ENCODE measurements at places on chromosomes 4 and X.

- no peak for DNase-seq
These were observed 71.8 kb downstream of the METTL14 start for GRCh38 chr4:118756958-118757357.

DNA sequence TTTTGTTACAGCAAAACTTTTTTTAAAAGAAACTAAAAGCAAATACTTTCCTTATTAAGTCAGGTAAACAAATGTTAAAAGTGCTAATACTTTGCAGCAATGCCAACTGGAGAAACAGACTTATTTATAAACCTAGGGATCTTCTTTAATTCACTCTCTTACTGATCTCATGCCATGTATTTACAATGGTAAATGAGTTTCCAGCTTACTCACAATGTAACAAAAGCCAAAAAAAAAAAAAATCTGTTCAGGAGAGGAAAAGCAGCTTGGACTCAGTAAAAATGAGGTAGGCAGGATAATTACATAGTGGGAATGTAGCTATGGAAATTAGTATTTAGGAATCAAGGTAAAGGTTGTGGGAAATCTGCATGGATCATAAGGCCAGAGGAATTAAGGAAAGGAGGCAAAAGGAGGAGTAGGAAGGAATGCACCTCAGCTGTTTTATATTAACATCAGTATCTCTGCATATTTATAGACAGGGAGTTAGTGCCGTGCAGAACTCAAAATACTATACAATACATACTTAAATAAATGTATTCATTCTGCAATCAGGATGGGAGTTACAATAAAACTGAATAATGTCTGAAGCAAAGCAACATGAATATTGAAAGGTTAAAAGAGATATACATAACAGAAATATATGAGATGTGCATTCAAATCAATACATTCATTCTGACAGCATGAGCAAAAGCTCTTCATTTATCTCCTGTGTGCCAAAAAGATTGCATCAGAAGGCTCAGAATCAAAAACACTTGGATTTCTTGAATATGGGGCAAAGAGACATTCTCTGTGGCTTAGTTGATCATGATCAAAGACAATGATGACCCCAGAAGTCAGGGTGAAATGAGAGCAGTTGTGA lies 57.9 kb upstream of the ETNPPL start:
- DNase-seq = no peak

DNA sequence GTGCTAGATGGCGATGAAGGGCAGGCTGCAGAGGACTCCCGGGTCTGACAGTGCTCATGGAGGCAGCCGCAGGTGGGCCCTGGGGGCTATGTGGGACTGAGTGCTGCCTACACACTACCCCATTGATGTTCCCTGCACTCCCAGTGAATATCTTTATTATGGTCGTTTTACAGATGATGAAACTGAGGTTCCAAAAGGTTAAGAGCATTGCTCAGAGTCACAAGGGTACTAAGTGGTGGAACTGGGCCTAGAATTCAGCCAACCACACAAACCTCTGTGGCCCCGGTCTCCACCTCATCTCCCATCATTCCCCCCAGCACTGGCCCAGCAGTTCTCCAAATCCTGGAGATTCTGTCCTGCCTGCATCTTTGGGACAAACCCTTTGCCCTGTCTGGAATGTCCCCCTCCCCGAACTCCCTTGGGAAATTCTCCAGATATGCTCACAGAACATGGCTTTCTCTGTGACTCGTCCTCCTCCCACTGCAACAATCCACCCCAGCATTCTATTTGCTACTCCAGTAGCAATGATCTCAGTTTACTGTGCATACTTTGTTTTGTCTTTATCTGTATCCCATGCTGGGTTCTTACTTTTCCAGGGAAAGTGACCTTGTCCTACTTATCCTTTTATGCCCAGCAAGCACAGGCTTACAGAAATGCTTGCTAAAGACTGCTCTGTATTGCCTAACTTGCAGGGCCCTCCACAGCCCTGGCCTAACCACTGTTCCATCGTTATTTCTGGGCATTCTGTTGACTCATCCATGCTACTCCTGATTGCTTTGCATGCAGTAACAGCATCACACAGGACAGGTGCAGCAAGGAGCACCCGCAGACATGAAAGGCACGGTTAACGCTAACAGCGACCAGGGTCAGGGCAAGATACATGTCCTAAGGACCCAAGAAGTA lies 14.0 kb downstream of the PNMA6F start:
- DNase-seq = no peak

- DNase-seq = no peak
These were observed 773 bp upstream of the VMA21 start for GRCh38 chrX:151396042-151396824.

- DNase-seq = no peak
These were observed 586.2 kb downstream of the RAB28 start for GRCh38 chr4:12897954-12898353.

GRCh38 chr4:108156391-108156790 lies 12.3 kb downstream of the LEF1 start:
- no peak for DNase-seq

DNA sequence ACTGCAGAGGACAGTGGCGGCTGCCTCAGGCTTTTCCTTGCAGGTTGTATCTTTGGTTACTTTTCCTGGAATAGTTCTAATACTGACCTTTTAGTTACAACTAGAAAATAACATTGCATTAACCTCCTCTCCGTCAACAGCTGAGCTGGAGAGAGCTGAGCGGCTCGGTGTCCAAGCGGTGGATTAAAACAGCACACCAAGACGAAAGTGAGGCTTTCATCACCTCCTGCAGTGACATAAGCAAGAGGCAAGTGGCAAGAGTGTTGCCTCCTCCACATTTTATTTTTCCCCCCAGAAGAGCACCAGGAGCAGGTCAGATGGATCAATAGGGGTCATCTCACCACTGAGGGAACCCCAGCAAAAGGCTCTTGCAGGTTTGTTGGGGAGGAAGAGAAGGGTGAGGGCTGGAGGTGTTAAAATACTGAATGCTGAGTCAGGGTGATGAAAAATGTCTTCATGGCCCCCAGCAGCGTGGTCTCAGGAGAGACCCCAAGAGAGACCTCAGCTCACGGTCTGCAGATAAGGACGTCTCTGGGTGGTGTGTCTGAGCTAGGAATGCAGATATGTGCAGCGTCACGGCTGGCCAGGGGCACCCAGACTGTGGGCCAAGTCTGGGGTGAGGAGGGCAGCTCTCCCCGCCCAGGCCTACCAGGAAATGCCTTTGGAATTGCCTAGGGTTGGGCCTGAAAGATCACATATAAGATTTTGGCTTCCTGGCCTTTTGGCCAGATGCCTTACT lies 50.3 kb downstream of the CASP3 start:
- no peak for DNase-seq

DNA sequence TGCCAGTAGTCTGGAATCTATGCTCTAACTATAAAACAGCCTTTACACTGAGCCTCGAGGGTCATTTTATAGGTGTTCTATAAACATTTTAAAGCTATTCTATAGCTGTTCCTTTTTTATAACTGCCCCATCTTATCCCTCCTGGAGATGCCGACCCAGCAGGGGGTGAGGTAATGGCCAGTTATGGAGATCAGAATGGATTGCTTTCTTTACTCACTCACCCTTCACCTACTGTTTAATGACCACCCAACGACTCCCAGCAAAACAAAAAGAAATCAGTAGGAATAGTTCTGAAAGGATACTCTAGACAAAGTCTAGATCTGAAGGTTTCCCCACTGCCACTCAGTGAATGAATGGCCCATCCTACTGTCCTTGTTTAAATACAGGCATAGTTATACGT lies 1113.1 kb downstream of the FAT4 start:
- DNase-seq = no peak

GRCh38 chr4:124491361-124492145 lies 221.0 kb downstream of the ANKRD50 start:
- no peak for DNase-seq

- DNase-seq = no peak
These were observed 38.4 kb upstream of the LAS1L start for GRCh38 chrX:65572971-65573370.

- DNase-seq = no peak
These were observed 194.4 kb downstream of the SLIT2 start for GRCh38 chr4:20445933-20446723.

GRCh38 chr4:164866817-164867490 lies 10.0 kb upstream of the APELA start:
- no peak for DNase-seq

DNA sequence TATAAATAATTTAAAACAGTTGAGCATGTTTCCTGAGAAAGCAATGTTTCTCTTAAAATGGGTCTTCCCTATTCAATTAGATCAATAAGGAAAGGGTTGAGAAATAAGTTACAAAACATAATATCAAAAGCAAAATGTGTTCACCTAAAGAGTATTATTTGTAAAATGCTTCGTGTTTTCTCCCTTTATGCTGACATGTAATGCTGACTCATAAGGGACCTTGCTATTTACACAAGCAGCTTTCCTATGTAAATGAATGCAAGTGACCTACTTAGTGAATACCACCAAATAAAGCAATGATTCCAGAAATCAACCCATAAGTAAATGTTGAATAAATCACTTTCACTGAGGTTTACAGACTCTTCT lies 91.5 kb downstream of the ELOVL6 start:
- DNase-seq = no peak

DNA sequence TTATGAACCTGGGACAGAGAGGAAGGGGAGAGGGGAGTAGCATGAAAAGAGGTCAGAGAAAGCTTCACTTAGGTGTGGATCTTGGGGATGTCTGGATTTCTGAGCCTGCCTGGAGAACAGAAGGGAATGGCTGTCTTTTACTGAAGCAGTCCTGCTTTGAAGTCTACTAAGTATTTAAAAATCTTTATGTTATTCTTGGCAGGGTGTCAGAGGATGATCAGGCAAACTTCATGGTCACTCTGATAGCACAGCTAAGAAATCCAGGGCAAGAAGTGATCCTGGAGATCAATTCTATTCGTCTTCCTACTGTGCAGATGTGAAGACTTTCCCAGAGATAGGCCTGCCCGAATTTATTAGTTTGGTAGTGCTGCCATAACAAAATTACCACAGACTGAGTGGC lies 464.4 kb upstream of the BOD1L1 start:
- no peak for DNase-seq

DNA sequence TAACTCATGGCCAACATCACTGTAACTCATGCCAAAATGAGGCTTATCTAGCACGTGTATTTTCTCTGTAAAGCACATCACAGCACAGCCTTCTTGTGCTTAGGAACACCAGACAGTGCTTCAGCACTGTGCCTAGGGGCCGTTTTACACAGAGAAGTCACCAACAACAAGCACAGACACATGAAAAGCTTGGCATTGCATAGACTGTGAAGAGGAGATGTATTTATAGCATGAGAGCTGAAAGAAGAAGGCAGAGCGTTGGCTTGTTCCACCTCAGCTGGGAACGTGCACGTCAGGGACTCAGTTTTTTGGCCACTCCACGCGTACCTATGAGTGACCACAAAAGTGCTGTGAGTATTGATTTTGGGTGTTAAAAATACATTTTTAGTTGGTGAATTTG lies 116.3 kb upstream of the SFRP2 start:
- DNase-seq = no peak

GRCh38 chrX:18491587-18492340 lies 66.4 kb downstream of the CDKL5 start:
- no peak for DNase-seq

DNA sequence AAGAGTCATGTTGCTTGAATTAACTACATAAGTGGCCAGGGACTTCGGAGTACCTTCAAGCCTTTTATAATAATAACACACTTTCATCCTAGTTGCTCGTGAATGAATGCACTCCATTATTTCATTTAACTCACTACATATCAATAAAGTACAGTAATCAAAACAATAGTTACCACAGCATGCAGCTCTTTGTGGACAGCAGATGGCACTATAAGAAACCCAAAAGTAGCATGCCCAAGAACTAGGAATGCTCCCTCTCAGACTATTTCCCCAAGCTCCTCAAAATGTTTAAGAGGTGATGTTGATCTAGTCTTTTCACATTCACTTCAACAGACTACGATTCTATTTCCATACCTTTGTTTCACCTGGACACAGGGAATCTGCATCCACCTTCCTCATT lies 500.8 kb upstream of the DIAPH2 start:
- no peak for DNase-seq

- no peak for DNase-seq
These were observed 40.7 kb downstream of the FANCB start for GRCh38 chrX:14832151-14832550.

GRCh38 chrX:44101281-44101680 lies 128.1 kb upstream of the NDP start:
- no peak for DNase-seq

GRCh38 chr4:127082986-127083385 lies 549.8 kb upstream of the INTU start:
- no peak for DNase-seq

DNA sequence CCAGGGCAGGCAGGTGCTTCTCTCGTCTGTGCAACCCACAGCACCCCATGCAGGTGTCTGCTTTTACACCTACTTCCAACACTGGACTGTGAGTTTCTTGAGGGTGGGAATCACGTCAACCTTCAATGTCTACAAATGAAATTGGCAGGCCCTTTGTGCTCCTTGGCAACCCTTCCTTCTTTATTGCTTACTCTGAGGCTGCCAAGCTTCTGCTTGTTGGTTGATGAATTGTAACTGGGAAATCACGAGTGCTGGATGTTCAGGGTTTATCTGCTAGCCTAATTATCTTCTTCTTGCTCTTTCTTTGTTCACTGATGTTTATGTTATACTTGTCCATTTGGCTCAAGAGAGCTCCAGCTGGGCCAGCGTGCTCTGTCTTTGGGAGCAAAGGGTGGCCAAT lies 2.5 kb upstream of the DGAT2L6 start:
- DNase-seq = no peak

- no peak for DNase-seq
These were observed 58.3 kb upstream of the HPGD start for GRCh38 chr4:174580597-174580996.

DNA sequence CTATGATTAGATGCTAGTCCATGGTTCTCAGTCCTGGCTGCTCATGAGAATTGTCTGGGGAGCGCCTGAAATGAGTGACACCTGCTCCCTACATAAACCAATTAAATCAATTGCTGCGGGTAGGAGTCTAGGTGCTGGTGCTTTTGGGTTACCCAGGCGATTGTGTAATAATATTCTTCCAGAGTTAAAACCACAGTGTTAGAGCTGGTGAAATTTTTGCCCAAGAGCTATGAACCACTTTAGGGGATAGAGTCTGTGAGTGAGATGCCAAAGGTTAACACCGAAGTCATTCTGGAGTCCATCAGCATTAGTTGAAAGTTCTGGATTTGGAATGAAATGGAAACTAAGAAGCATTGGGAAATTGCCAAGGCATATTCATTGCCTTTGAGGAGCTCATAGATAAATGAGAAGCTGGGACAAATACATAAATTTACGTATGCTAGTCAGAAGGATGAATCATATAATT lies 15.3 kb downstream of the PDK3 start:
- no peak for DNase-seq
